ENCODE measurements at places on chromosomes 16 and 17. TPM values are rescaled to one million over a fixed set of nuclear protein-coding genes. Genes with fewer than 3 reads are reported as not detected.

DNA sequence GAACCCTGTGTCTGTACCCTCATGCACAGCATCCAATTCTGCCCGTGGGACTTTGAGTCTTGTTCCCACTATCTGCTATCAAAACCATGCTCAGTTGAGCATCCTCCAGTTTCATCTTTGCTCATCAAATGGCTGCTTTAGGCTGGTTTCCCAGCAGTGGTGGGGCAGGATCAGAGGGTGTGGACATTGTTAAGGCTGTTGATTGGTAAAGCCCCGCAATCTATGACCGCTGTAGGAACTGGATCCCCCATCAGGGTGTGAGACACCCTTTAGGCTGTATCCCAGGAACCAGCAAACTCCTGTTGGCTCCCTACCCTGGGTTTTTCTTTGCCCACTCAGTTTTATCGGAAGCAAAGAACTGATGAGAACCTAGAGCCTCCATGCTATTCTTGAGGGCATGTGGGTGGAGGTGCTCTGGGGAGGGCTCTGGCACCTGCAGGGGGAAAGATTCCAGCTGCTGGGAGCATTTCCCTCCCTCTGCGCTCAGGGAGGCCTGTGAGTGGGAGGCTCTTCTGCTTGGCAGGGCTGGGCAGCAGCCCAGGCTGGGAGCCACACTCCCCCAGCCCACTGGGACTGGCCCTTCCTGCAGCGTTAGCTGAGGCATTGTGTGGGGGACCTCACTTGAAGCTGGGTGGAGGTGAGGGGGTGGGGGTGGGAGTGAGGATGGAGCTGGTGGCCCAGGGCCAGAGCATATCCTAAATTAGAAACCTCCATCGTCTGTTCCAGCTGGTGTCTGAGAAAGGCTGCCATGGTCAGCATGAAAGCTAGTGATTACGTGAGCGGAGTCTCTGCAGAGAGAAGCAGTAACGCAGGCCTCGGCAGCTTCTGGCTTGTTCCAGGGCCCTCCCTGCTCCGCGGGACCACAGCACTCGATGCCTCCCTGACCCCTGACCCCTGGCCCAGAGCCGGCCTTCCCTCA lies 160.6 kb downstream of the IRF8 start:
- DNase-seq, result peak; percentile 11
- H3K36me3 ChIP-seq, result no peaks in the 10 kb centered on the region
- no peak overlapping the region for H3K27ac ChIP-seq
- no peak overlapping the region for H3K4me3 ChIP-seq
- H3K27me3 ChIP-seq, result peaks cover 52% of the 10 kb centered on the region

- peaks cover 18% of the 10 kb centered on the region for H3K4me1 ChIP-seq
- H3K4me3 ChIP-seq, result no peak overlapping the region
- H3K27me3 ChIP-seq, result peaks cover 3% of the 10 kb centered on the region
- no peaks in the 10 kb centered on the region for H3K36me3 ChIP-seq
- DNase-seq, result no peak
- no peak overlapping the region for H3K27ac ChIP-seq
Observed at GRCh38 chr17:83198366-83199341, 119.2 kb downstream of the METRNL start.

DNA sequence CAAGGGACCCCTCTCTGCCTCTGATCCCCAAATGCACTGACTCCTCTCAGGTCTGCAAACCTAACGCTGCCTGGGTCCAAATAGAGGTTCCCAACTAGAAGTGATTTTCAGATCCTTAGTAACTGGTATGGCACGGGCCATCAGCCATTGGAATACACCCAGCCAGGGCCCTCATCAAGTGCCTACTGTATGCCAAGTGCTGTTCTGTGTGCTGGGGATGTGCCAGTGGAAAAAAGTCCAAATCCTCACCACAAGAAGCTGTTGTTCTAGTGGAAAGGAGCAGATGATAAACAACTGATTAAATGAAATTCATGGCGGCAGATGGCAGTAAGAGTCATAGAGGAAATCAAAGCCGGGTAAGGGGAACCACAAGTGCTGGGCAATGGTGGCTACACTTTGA lies 57.2 kb upstream of the MED9 start:
- no peaks in the 10 kb centered on the region for H3K27me3 ChIP-seq
- peaks cover 13% of the 10 kb centered on the region for H3K4me1 ChIP-seq
- no peak overlapping the region for H3K27ac ChIP-seq
- DNase-seq, result no peak

DNA sequence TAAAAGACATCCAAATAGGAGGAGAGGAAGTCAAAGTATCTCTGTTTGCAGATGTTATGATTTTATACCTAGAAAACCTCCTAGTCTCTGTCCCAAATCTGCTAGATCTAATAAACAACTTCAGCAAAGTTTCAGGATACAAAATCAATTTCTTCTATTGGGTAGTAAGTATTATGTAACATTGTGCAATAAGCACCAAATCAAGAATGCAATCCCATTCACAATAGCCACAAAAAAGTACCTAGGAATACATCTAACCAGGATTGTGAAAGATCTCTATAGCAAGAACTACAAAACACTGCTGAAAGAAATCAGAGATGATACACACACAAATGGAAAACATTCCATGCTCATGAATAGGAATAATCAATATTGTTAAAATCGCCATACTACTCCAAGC lies 13.0 kb downstream of the NLRP1 start:
- no peaks in the 10 kb centered on the region for H3K27me3 ChIP-seq
- no peak overlapping the region for H3K4me3 ChIP-seq
- H3K36me3 ChIP-seq, result peaks cover 1% of the 10 kb centered on the region
- no peaks in the 10 kb centered on the region for H3K4me1 ChIP-seq
- H3K27ac ChIP-seq, result no peak overlapping the region

The MARVELD3 gene
- not detected for total RNA-seq

Measured in IMR-90 (cell line).